ENCODE measurements at places on chromosomes 2 and 18.

- peak; percentile 19 for DNase-seq
These were observed 203.0 kb downstream of the SOCS6 start for GRCh38 chr18:70491734-70492348.

DNA sequence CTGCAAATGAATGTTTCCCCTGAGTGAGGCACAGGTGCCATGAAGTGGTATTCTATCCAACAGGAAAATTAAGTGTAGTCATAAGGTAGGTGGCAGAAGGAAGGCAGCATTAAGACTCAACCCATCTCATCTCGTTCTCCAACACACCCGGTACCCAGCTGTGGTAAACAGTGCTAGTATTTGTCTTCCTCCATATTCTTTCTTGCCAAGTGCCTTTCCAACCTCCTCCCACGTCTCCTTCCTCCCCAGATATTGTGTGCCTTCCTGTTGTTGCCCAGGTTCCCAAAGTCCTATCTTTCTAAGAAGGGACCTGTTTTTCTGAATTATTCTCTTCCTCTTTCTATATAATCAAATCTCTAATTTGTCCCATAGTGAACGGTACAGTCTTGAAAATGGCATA is 83.5 kb downstream of the CRIM1 start:
- DNase-seq: no peak

DNA sequence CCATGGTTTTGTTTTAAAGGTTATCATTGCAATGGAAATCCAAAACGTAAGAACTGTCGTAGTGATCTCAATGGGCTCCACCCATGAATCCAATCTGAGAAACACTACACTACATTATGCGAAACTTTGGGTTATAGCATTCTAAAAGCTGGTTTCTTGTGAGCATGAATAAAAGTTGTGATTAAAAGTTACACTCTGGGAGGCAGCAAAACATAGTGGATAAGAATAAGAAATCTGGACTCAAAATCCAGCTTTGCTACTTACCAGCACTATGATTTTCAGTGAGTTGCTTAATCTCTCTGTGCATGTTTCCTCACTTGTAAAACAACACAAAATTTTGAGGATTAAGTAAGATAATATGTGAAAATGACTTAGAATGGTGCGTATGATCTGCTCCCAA is 25.7 kb upstream of the THOC1 start:
- no peak for DNase-seq

DNA sequence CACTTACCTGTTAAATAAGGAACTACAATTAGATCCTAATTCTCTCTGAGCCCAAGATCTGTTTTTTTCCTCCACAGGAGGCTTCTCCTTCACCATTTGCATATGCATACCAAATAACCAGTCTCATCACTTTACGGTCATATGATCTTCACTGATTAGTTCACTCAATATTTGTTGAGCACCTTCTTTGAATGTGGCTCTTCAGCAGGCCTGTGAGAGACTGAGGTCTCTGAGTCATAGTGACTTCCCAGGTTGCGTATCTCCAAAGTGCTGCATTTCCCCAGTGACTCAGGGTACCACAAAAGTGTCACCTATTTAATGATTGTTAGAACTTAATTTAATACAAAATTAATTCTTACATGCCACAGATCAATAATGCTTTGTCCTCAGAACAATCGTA is 108.8 kb upstream of the TRIB2 start:
- DNase-seq: no peak

- no peak for DNase-seq
These were observed 122.5 kb downstream of the FOXI3 start for GRCh38 chr2:88329815-88330603.

DNA sequence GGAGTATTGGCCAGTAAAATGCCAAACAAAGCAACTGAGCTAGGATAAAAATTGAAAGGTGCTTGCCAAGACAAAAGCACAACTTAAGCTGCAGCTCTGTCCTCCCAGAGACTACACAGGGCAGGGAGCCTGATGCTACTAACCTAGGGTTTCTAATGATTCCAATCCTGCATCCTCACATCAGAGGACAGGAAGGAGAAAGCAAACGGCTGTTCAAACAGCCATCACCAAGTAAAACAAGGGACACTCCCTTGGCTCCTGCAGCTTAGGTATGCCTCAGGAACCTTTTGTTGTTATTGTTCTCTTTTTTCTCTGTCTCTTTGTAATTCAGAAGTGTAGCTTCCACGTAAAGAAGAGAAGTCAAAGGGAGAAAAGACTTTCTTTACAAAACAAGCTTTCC is 99.5 kb downstream of the TCF4 start:
- DNase-seq: no peak

- no peak for DNase-seq
These were observed 4.8 kb upstream of the STAT4 start for GRCh38 chr2:191155608-191156071.

- no peak for DNase-seq
These were observed 894.7 kb downstream of the TMEM182 start for GRCh38 chr2:103656558-103656957.

DNA sequence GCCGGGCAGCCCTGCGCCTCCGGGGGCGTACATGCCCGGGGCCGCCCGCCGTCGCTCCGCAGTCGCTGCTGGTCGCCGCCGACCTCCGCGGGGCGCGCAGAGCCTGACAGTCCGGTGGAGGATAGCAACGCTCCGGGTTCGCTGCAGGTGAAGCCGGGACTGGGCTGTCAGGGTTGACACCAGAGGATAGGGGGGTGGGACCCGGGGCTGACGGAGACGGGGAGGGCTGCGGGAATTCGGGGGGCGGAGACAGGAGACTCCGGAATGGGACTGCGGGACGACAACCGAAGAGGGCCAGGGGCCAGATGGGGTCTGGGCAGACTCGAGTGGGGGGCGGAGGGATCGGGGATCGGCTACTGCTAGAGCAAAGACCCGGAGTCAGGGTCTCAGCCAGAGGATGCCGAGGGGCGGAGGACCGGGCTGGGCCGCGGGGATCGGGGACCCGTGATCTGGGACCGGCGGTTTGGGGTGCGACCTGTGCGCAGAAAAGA is 403 bp downstream of the TMEM127 start:
- DNase-seq: no peak

DNA sequence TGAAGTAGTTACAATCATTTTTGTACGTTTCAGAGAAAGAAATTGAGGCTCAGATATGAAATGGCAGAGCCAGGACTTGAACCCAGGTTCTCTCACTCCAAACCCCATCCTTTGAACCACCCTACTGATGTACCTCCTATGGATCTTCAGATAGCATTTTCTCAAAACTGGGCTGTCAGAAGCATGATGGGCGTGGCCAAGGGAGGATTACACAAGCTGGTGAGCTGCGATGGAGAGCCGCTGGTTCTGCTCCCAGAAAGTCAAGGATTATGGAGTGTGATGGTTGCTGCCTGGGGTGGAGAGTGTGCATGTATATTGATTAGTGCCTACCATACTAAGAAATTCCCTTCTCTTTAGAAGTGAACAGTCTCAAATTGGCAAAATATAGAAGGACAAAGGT is 47.0 kb upstream of the PPP1CB start:
- no peak for DNase-seq

DNA sequence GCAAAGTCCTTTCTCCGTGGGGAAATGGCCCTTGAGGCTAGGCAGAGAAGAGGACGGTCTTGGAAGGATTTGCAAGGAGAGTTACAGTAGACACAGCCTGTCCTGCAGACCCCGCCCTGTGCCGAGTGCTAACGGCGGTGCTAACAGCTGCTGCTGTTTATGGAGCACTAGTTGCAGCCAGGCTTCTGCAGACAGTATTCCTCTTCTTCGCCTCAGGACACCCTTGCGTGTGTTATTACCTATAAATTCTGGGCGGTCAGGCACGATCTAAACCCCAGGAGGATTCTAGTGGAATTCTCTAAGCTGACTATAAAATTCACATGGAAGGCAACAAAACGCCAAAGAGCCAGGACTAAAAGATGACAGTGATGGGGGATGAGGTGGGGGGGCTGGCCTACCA is 139.8 kb downstream of the GLI2 start:
- no peak for DNase-seq

DNA sequence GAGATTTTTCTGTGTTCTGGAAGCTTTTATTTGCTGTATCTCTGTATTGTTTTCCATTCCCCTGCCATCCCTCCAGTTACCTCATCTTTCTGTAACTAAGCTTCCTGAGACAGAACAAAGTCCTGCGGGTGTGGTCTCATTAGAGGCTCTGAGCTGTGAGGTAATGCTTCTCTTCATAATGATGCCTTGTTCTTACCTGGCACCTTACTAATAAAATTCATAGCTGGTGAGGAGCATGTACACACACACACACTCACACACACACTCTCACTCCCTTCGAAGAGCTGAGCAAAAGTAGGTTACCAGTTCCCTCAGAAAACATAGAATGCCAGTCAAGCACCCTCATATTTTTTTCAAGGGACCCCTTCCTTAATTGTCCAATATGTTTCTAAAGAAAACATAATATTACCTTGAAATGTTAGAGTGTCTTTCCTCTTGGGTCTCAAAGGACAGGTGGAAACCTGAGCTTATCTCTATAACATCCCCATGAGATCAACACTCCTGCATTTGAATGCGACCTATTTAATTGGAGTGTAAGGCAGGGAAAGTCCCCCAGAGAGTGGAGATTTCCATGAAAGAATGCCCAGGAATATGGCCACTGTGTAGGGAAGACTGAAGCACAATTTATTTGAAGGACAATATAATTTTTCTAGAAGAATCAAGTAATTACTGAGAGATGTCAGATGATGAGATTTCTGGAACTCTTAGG is 161.6 kb upstream of the NCK2 start:
- DNase-seq: no peak

GRCh38 chr2:23607925-23608324 is 222.9 kb downstream of the KLHL29 start:
- DNase-seq: no peak

DNA sequence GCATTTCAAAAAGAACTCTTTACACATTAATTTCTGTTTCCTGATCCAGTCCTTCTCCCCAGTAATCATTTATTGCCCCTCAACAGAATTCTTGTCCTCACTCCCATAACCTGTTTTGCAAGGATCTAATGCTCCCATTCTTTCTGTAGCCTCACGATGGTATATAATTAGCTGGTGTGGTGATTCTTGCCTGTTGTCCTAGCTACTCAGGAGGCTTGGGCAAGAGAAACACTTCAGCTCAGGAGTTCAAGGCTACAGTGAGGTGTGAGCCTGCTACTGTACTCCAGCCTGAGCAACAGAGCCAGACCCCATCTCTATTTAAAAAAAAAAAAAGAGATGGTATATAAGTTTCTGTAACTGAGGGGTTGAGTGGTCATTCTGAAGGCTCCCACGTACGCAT is 7.7 kb upstream of the TRAPPC8 start:
- DNase-seq: no peak

GRCh38 chr2:79750321-79750720 is 237.5 kb downstream of the CTNNA2 start:
- DNase-seq: no peak

DNA sequence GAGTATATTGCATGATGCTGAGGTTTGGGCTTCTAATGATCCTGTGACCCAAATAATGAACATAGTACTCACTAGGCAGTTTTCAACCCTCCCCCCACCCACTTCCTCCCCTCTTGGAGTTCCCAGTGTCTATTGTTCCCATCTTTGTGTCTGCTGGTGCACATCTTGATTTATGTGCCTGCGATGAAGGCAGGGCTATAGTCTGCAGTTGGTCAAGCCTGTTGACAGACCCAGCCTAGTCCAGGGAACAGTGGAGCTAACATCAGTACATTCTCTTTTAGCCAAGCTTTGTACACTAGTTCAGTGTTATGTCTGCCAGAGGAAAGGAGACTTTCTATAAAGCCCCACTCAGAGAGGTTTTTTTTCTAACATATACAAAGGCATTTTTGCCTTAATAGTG is 287.6 kb downstream of the CPS1 start:
- DNase-seq: no peak

DNA sequence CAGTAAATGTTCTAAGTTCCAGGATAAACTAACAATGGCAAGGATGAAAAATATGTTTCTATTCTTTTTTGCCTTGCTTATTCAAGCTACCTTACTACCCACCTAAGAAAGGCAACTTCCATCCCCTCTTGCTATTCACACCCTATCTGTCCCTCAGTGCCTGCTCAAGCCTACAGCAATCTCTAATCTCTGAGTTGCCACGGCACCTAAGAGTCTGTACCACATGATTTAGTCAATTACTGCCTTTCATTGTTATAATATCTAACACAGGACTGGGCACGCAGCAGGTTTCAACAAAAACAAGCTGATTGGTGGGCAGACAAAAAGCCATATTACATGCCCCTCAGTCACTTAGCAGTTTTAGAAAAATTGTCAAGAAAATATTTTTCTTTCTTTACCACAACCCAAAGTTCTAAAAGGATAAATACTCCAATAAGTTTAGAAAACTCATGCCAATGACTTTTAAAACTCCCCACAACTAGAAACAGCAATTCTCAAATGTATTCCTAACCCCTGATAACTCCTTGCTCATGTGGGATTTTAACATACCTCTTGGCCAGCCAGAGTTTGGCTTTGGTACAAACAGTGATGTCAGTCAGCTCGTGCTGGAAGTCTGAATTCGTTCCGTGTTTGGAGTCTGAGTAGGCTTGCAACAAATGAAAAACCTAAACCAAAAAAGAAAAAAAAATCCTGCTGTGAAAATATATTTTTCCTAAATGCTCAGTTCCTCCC is 117.3 kb upstream of the ZFP36L2 start:
- DNase-seq: no peak

DNA sequence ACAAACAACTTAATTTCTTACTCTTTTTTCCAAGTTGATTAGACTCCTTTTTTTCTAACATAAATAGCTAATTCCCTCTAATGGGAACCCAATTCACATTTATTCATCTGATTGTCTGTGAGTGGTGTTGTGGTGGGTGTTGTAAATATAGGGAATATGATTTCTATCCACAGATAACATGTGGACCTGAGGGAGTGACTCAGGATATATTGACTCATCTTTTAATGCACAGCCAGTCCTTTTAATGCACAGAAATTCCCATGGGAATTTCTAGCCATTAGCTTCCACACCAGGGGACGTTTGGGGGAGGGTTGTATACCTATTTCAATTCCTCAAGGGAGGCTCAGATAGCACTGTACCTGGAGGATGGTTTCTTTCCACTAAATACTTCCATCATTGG is 1339.6 kb upstream of the LRRTM1 start:
- no peak for DNase-seq

- no peak for DNase-seq
These were observed 36.2 kb downstream of the PTPN18 start for GRCh38 chr2:130391872-130392670.

DNA sequence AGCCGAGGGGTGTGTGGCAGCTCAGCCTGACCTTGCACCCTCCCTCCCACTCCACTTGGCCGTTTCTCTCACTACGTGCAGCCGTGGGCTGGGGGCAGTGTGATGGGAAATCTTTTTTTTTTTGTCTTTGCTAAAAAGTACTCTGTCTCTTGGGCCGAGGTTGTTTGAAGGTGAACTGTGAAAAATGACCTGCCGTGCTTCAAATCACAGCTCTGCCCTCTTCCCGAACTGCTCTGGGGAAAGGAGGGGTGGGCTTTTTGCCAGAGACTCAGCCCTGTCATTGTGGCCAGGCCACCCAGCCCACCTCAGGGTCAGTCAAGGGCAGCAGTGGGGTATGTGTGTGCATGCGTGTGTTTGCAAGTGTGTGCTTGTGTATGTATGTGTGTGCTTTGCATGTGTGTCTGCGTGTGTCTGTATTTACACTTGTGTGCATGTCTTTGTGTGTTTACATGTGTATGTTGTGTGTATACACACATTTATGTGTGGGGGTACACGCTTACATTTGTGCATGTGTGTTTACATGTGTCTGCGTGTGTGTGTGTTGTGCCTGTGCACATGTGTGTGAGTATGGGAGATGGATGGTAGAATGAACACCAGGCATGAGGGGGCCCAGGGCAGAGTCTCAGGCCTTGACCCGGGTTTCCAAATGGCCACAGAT is 61.3 kb upstream of the HAAO start:
- DNase-seq: no peak

- no peak for DNase-seq
These were observed 228.7 kb upstream of the SIX2 start for GRCh38 chr2:45237850-45238542.

All from GM19239 (cell line).